Epithelial cell of proximal tubule (primary cell): ENCODE measurements at places on chromosomes 11 and 22.
A peak's percentile ranks its signal among the peaks of the same experiment; 100 is the strongest.

DNA sequence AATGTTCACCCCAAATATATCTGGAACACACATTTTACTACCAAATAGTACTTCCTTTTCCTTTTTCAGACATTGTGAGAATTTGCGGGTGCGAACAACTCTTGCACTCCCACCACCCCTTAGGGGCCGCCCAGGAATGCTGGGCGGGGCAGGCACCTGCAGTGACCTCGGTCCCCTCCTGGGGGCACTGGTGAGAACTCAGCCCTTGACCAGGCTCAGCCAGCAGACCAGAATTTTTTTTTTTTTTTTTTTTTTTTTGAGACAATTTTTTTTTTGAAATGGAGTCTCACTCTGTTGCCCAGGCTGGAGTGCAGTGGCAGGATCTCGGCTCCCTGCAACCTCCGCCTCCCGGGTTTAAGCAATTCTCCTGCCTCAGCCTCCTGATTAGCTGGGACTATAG, 75.8 kb downstream of the ARHGAP8 start:
- DNase-seq = no peak

- peak; percentile 47 for DNase-seq
Observed at GRCh38 chr11:58775066-58775708, 43.4 kb upstream of the GLYAT start.

GRCh38 chr11:19025481-19026406, 34.8 kb downstream of the MRGPRX2 start:
- DNase-seq = no peak

DNA sequence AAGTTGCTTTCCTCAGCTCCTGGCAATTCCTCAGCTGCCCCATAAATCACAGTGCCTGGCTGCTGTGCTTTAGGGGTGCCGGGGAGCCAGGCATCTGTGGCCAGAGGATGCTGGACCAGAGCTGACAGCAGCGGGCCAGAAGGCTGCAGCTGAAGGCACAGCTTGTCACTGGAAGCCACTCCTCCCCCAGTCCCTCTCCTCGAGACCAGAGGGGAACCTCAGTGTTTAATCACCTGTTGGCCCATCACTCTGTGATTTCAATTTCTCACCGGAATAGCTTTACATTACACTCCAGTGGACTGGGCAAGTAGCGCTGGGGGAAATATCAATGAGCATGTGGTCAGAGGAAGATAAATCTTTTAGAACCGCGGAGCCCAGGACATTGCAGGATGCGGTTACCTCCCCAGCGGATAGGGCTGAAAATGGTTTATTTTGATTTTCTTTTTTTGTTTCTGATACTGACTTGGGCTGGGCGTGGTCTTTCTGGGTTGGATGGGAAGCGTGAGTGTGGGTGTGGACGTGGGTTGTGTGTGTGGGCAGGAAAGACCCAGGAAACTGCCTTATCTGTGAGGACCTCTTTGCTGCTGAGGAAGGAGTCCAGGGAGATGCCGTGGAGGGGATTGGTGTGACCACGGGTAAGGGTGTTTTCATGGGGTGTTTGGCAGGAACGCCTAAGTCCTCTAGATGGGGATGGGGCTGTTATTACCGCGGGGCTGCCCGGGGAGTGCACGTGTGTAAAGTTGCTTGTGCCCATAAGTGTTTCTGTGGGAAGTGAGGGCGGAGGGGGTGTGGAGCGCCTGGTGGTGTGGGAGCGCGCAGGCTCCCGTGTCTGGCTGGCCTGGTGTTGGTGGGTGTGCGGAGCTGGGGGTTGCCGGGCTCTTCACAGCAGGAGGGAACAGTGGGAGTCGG, 4.0 kb downstream of the DAGLA start:
- no peak for DNase-seq

DNA sequence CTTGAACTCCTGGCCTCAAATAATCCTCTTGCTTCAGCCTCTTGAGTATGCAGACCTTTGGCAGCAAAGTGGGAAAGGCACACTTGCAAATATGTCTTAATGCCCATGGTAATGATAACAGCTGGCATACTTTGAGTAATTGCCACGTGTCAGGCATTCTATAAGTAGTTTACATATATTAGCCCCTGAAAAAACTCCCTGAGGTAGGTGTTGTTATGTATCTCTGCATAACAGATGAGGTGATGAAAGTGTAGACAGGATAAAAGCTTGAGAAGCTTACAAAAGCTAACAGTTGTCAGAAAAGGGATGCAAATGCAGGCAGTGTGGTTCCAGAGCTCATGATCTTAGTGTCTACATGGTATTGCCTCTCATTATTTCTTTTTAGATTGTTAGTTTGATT, 291.1 kb upstream of the C11orf87 start:
- DNase-seq = no peak

DNA sequence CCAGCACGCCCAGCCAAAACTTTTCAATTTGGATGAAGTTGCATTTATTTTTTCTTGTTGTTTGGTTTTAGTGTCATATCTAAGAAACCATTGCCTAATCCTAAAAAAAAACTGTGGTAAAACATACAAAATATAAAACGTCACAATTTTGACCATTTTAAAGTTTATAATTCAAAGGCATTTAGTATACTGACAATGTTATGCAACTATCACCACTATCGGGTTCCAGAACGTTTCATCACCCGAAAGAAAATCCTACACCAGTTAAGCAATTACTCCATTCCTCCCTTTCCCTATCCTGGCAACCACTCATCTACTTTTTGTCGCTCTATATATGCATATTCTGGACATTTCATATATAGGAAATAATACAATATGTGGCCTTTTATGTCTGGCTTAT, 30.5 kb upstream of the PHOX2A start:
- DNase-seq = no peak

DNA sequence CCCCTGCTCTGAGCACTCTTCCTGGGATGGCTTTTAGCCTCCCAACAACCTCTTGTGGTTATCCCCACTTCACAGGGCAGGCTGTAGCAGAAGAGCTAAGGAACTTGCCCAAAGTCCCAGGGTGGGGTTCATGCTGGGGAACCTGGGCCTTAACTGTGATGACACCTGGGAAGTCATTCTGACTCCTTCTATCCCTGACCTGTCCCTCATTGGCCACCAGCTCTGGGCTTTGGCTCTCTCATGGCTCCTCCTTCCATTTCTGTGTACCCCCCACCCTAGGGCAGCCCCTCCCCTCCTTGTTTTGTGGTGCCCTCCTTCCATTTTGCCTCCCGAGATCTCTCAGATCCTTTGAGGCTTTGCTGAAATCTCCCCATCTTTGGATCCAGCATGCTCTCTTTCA, 2.7 kb downstream of the PPM1F start:
- no peak for DNase-seq
